EL (cell line): ENCODE measurements at places on chromosomes 1 and 21.

- DNase-seq: no peak
These were observed 62.5 kb upstream of the DMRTB1 start for GRCh38 chr1:53396573-53397268.

DNA sequence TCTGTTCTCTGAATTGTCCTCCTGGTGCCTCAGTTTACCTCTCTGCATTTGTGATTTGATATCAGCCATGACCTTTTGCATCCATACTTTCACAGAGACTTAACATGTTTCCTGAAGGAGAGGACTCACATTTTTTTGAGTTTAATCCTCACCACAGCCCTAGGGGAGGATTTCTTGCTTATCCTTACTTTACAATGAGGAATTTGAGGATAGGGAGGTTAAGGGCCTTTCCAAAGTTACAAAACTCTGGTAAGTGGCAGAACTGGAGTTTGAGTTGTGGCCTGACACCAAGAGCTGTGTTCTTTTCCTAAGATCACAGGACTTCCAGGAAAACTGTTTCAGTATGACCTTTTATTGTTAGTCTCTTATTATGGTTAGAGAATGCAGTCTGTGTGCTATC lies 34.2 kb downstream of the TNFRSF8 start:
- peak; percentile 53 for DNase-seq

GRCh38 chr1:9558271-9558945 lies 19.1 kb downstream of the SLC25A33 start:
- no peak for DNase-seq

DNA sequence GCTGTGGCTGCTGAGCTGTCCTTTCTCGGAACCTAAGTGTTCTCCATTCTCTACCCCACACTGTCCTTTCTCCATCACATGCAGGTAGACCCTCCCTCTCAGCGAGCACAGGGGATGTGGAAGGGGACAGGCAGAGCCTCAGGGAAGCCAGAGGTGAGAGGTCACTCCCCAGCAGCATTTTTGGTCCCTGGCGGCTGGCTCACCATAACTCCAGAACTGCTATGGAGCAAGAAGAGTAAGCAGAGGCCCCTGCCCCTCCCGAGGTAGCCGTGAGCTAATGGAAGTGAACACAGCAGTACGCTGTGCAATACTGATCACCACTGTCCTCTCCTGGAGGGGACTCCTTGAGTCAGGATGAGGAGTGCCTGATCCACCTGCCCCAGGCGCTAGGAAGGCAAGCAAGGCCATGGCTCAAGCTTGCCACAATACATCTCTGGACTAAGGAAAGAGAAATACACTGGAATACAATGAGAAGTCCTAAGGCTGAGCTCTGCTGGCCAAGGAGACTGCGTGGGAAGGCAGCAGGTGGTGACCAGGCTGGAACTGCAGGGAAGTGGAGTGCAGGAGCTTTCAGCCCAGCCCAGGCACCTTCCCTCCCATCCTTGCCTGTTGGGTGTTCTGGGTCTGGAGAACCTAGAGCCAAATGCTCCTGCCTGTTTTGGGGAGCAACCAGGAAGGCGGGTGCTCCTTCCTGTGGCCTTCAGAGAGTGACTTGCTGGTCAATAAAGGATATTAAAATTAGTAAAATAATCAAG lies 96.2 kb downstream of the LAMC2 start:
- DNase-seq: no peak

DNA sequence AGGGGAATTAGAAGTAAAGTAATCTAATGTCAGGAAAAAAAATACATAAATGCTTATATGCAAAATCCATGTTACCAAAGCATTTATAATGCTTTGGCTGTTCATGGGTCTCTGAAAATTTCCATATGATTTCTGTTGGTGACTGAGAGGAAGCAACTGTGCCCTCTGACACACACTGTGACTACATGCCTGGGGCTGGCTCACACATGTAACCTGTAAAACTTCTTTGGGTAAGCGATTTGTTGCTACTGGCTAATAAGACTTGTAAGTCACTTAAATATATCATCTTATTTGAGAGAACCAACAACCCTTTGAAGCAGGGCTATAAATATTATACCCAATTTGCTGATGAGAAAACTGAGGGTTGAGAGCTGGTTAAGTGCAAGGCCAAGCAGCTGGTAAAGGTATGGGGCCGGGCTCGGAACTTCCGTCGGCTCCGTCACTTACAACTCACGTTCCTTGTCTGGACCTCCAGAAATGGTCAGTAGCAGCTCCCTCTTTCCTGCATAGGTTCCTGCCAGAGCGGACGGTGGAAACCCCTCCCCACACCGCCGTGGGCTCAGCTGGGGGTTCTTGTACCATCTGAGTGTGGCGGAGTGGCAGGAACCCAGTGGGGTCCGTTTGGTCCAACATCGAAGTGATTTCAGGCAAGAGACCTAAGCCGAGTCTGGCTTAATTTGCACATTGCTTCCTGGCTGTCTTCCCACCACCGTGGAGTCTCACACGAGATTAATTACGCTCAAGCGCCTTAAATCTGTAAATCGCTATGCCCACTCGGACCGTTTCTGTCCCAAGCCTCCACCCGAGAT lies 714 bp downstream of the DFFA start:
- DNase-seq: no peak

GRCh38 chr1:211378844-211379243 lies 52.2 kb downstream of the TRAF5 start:
- DNase-seq: peak; percentile 73

- DNase-seq: no peak
These were observed 413.6 kb upstream of the ESRRG start for GRCh38 chr1:217136895-217137205.

- peak; percentile 20 for DNase-seq
These were observed 36.7 kb upstream of the MTF2 start for GRCh38 chr1:93042187-93043056.

DNA sequence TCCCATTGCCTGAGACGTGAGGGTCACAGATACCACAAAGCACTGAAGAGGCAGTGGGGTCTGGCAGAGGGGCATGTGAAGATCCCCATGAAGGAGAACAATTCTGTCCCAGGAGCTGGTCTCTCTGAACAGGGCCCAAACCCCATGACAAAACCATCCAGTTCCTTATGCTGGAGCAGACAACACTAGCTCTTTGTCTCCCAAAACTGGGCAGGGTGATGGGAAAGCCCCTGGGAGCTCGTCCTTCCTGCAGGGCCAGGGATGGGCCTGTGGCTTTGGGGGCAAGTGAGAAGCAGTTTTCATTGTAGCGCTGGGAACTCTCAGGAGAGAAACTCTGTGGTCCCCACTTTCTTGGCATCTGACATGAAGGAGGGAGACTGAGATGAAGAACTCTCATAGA lies 8.8 kb downstream of the ETV3L start:
- DNase-seq: no peak

DNA sequence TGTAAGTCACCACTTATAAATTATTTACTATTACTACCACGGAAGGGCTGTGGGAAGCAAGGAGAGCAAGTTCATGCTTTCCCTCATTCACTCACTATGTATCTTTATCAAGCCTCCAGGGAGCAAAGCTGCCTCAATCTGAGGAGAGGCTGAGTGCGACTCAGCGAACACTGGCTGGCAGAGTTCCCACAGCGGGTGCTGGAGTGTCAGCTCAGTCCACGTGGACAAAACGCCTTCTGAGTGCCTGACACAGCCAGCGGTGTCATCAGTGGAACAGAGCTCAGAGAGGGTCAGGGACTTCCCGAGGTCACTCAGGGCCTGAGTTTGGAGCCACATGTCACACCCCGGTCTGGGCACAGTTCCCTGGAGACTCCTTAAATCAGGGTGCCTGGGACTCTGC lies 16.9 kb downstream of the MATN1 start:
- peak; percentile 31 for DNase-seq

DNA sequence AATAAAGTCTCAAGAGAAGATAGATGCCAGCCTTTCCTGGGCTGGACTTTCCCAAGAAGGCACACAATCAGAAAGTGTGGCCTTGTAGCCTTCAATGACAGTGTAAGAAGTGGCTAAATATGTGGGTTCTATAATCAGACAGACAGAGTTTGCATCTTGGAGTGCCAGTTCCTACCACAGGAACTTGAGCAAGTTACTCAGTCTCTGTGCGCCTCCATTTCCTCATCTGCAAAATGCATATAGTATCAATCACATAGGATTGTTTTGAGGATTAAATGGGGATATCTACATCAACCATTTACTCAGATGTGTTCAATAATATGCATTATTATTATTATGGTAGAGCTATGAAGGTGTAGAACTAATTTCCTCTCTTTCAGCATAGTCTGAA lies 176.8 kb upstream of the PTBP2 start:
- no peak for DNase-seq
